Mesendoderm (in vitro differentiated cells): ENCODE measurements at places on chromosomes 16 and 17.
A peak's percentile ranks its signal among the peaks of the same experiment; 100 is the strongest.

GRCh38 chr16:84834403-84834772 is 14.6 kb downstream of the CRISPLD2 start:
- DNase-seq: no peak

GRCh38 chr17:55606488-55606815 is 95.2 kb upstream of the SMIM36 start:
- DNase-seq: no peak

DNA sequence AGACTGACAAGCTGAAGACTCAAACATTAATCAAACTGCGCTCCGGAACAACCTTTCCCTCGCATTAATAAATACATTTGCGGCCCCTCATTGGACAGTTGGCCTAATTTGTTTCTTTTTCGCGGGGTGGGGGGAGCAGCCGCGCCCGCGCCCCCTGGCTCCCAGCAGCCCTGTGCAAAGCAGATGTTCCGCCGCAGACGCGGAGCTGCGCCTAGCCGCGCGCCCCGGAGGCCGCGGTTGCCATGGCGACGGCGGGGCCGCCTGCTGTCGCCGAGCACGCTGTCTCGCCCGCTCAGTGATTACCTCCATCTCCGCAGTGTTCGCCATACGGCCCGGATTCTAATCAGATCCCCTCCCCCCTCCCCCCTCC is 25.5 kb downstream of the COPZ2 start:
- peak; percentile 81 for DNase-seq

GRCh38 chr16:27439271-27440018 is 37.5 kb downstream of the IL21R start:
- DNase-seq: no peak

DNA sequence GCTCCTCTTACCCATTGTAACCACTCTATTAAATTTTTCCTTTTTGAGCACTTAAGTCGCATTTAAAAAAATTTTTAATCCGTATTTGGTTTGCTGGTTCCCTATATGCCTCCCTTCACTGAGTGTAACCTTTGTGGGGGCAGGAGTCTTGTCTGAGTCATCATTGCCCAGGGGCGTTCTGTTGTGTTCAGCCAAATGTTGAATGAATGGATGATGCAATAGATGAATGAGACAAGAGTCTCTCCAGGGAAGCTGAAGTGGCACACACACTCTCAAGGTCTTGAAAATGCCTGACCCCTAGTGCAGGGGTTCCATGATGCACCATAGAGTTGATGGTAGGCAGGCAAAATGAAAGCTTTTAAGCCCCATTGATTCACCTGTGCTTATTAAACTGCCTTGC is 123.0 kb upstream of the RBFOX1 start:
- peak; percentile 69 for DNase-seq

- no peak for DNase-seq
Observed at GRCh38 chr17:36529121-36529520, 5.5 kb downstream of the MYO19 start.

- peak; percentile 87 for DNase-seq
Observed at GRCh38 chr17:35460354-35460851, 11.8 kb upstream of the SLFN13 start.

DNA sequence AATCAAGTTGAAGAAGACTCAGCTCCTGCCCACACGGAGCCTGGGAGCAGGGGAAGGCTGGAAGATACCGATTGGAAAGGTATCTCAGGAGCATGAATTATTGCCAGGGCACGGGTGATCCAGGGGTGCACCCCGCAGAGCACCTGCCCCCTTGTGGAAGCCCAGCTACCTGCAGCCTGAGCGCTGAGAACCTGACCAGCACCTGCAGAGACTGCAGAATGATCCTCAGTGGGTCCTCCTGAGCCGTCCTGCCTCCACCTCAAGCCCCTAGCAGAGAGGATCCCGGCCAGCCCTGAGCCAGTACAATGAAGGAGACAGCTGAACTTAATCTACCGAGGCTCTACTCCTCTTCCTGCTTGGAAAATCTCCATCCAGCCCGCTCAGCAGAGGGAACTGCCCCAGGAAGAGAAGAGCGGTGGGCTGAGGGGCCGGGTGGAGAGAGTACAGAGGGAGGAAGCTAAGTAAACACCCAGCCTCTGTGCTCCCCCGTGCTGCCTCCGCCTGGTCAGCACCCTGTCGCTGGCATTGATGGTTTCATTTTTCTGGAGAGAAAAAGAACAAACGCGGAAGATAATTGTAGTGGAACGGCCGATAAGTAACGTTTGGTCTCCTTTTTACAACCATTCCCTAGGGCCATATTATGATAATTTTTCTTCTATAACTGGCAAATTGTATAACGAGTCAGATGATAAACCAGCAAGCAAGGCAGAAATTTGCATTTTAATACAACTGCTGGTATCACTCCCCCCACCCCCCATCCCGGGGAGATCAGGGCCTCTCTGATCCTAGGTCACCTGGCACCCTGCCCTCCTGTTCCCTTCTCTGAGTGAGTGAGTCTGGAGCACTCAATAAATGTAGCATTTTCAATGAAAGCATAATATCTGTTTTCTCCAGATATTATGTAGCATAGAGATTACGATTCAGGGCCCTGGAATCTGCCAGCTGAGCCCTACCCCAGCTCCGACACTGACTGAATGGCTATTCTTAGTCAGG is 204.5 kb upstream of the RPL38 start:
- peak; percentile 61 for DNase-seq

- no peak for DNase-seq
Observed at GRCh38 chr16:84732674-84733352, 33.0 kb downstream of the USP10 start.

GRCh38 chr17:49935526-49936210 is 33.3 kb upstream of the DLX4 start:
- no peak for DNase-seq

DNA sequence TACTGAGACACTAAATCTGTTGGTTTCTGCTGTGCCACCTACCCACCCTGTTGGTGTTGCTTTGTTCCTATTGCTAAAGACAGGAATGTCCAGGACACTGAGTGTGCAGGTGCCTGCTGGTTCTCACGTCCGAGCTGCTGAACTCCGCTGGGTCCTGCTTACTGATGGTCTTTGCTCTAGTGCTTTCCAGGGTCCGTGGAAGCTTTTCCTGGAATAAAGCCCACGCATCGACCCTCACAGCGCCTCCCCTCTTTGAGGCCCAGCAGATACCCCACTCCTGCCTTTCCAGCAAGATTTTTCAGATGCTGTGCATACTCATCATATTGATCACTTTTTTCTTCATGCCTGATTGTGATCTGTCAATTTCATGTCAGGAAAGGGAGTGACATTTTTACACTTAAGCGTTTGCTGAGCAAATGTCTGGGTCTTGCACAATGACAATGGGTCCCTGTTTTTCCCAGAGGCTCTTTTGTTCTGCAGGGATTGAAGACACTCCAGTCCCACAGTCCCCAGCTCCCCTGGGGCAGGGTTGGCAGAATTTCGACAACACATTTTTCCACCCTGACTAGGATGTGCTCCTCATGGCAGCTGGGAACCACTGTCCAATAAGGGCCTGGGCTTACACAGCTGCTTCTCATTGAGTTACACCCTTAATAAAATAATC is 14.6 kb downstream of the STH start:
- no peak for DNase-seq

DNA sequence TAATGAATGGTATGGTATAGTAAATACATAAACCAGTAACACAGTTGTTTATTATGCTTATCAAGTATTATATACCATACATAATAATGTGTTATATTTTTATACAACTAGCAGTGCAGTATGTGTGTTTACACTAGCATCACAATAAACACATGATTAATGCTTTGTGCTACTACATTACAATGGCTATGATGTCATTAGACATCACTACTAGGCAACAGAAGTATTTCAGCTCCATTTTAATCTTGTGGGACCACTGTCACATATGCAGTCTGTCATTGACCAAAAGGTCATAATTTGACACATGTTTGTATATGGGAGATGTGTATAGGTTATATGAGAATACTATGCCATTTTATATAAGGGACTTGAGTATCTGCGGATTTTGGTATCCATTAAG is 32.7 kb downstream of the TRIM37 start:
- DNase-seq: no peak
